NCI-H1105 treated with DMSO at 0.1 percent for 48 hours (cell line): ENCODE measurements at places on chromosomes 13 and 19.

DNA sequence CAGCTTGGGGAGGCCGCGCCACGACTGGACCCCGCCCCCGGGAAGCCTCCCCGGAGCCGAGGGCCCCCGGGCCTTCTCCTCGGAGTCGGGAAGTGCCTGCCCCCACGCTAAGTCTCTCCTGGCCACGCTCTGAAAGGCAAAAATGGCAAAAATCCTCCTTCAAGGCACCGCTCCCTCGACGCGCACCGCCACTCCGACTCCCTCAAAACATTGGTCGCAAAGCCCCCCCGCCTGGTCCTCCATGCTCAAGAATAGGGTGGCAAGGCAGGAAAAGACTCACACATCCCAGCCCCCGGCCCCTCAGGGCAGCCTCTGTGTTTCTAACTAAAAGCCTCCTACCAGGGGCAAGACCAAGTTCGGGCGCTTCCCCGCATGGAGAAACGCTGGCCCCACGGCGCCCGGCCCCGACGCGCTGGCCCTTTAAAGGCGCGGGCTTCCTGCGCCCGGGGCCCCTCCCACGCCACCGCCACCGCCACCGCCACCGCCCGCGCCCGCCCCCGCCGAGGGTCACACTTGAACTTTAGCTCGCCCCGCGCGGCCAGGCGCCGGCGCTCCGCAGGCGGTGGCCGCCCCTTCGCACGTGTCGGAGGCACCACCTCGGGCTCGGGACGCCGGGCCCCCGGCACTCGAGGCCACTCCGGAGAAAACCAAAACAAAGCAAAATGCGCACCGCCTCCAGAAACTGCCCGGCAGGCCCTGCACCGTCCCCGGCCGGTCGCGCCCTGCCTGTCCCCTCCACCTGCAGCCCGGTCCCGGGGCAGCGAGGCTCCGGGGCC lies 1.9 kb downstream of the FOXO1 start:
- no peak for DNase-seq

DNA sequence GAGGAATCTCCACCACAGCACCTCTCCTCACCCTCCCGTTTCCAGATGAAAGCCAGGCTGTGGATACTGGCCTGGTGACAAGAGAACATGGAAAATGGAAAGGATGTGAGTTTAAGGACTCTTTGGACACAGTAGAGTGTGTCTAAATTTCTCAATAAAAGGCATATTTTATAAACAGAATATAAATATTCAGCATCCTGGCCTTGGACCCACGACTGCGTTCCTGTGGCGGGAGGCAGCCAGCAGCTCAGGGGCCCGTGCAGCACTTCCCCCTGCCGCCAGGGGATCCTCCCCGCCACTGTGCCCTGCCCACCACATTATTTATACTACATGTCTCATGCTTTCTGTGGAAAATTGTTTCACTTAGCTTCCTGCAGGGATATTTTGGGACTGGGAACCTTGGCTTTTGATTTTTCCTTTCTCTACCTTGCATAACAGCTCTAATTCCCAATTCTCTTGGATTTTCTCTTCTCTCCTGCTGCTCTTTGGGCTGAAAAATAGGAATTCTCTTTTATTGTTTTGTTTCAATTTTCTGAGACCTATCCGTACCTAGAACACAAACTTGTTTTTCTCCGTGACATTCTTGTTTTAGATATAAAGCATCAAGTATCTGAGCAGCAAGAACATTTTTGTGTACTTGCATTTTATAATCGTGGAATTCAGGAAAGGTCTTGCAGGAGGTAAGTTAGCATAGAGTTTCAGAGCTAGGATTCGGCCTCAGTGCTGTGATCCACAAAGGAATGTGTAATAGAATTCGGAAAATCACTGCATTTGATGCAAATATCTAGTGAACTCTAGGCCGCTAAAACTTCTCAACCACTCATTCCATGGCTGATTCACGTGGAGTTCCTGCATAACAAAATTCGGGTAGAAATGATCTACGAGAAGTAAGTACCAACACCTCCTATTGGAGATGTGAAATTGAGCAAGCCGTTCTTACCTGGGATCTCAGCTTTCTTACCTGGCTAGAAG lies 107.7 kb upstream of the SPATA13 start:
- DNase-seq: no peak

GRCh38 chr13:84500016-84500415 lies 617.7 kb upstream of the SLITRK1 start:
- DNase-seq: no peak

- no peak for DNase-seq
Measured at GRCh38 chr19:3100331-3100730, 6.2 kb downstream of the GNA11 start.

DNA sequence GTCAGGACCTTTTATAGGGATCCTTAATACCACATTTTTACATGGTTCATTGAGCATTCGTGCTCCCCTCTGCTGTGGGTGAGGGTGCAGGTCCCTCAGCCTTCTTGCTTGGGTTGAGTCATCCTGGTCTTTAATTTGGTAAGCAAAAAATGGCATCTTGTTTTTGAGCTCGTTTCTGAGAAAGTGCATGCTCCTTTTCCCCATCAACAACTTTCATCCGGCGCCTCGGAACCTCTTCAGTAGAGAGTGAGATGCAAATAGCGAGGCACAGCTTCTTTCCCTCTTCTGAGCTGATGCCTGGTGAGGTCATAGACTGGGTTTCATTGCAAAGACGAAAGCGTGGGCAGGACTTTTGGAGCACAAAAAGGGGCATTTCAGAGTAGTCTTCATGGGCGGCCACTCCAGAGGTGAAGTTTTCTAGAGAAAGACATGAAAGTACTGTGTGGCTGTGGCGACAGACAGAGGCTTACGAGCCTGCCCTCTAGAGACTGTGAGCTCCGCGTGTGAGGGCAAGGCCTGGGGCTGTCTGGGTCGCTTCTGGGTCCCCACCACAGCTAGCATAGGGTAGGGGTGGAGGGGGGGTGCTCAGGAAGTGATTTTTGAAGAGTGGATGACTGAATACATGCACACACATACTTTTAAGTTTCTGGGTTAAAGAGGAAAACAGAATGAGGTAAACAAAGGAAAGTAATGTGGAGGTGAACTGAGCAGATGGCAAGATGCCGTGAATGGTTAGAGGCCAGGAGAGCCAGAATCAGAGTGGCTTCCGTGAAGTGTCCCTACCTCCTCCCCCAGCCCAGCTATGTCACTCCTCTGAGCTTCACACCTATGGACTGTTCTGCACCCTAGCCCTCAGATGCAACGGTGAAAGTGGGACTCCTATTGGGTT lies 44.3 kb downstream of the BBC3 start:
- no peak for DNase-seq

DNA sequence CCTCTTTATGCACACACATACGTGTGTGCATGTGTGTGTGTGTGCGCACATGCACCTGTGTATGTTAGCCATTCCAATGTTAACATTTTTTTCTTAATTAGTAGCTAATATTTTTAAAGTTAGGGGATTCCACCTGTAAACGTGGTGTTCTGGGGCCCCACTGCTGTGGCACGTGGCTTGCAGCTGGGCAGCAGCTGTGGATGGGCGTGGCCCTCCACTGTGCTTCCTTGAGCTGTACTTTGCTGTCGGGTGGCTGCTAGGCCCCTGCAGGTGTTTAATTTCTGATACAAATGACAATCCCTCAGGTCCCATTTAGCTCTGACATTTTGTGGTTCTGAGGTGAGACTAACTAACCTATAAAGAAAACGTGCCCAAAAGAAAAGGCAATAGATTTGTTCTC lies 58.9 kb upstream of the GJB6 start:
- DNase-seq: no peak

DNA sequence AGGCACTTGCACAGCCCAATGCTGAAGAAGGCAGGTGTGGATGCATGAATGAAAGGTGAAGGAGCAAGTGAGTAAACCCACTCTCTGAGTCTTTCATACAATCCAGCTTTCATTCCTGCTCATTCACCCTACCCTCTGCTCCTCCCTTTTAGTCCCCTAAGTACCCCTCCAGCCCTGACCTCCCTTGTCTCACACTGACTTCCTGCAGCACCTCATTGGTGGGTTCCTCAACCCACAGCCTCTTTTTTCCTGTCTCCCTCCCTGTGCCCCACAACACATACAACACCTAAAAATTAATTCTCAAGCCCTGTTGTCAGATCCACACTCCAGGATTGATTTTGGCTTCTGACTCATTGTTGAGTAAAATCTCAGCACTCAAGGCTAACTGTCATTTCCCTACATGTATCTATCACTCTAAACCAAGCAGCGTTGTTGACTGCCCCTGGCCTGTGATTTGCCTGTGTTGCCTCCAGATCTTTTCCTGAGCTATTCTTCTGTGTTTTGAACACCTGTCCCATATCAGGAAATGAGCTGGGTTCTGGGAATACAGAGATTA lies 177.3 kb upstream of the SERP2 start:
- no peak for DNase-seq

DNA sequence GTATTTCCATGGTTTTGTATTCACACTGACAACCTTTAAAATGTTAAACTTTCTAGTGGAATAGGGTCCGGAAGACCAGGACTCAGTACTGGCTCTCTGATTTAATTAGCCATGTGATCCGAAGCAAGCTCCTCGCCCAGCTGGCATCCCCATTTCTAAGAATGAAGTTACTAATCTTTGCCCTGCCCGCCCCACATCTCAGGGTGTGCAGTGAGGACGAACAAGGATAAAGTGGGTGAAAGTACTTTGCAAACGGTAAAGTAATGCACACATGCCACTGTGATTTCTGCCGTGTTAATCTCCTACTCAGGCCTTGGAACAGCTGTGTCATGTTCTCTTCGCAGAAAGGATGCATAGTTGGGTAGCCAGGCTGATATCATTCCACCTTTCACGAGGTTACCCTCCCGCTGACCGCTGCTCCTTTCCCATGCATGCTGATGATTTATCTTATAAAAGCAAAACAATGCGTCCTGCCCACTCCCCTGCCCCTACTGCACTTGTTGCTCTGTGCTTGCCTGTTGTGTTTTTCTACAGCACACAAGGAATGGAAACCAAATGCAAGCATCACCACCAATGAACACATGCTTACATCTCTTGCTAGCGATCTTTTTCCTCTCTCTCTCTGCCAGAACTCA lies 539.0 kb downstream of the EFNB2 start:
- no peak for DNase-seq

DNA sequence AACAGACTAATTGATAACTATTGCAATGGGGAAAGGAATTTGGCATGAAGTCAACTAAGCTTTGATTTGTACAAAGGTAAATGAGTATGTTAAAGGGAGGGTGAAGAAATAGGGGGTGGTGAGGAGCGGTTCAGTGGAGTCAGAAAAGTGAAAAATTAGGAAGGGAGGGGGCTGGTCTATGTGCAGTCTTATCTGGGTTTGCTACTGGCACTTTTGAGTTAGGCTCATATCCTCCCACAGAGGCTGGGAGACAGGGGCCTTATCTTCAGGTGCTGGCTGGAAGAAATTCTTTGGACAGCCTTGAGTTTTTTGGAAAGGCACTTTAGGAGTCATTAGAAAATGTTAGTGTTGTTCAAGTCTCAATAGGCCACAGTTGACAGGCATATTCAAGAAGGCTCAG lies 11.1 kb downstream of the ZNF302 start:
- DNase-seq: no peak

GRCh38 chr19:13339869-13340268 lies 166.4 kb downstream of the CACNA1A start:
- no peak for DNase-seq

- DNase-seq: no peak
Measured at GRCh38 chr13:110301606-110302553, 5.1 kb downstream of the COL4A1 start.

- no peak for DNase-seq
Measured at GRCh38 chr19:42293540-42293939, 8.4 kb upstream of the PRR19 start.

DNA sequence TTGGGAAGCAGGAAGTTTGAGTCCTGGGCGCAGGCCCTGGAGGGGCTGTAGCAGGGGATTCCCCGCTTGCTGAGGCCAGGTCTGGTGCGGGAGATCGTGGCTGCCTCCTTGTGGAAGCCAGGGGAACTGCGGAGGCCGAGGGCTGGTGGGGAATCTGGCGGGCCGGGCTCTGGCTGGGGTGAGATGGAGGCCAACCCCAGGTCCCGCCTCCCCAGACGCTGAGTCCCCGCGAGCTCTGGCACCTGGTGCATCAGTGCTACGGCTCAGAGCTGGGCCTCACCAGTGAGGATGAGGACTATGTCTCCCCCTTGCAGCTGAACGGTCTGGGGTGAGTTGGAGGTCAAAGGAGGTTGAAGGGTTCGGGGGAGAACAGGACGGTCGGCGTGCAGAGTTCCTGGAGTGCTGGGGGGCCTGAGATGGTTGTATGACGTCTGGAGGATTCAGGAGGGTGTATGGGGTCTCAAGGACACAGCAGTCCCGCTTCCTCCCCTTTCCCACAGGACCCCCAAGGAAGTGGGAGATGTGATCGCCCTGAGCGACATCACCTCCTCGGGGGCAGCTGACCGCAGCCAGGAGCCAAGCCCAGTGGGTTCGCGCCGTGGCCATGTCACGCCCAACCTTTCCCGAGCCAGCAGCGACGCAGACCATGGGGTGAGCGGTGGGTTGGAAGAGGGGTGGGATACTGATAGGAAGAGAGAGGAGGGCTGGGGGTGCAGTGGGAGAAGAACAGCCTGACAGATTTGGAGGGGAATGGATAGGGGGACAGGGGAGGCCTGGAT lies 13.1 kb downstream of the GRAMD1A start:
- no peak for DNase-seq

- DNase-seq: no peak
Measured at GRCh38 chr19:18780631-18781030, 10.5 kb downstream of the COMP start.

GRCh38 chr19:30563691-30564090 lies 191.5 kb downstream of the ZNF536 start:
- DNase-seq: no peak

DNA sequence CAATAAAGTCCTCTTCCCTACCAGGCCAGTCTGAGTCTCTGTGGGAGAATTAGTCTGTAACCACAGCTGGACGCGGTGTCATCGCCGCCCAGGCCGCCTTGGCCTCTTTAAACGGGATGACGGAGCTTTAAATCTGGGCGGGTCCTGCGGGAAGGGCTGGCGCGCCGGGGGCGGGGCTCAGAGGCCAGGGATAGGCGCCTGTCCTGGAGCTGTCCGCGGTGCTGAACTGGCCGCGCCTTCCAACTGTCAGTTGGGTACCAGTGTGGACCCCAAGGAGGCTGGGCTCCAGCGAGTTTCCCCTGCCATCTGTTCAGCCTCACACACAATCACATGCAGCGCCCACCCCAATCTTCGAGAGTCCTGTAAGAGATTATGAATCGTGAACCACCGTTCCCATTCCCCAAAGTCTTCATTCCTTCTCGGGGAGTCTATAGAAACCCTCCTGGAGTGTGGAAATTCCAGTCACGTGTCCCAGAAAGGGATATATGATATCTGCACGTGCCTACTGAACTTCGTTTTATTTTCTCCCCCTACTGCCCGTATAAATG lies 11.5 kb downstream of the APLP1 start:
- peak; percentile 34 for DNase-seq

- DNase-seq: no peak
Measured at GRCh38 chr13:42022336-42022735, 26.1 kb upstream of the DGKH start.

- DNase-seq: no peak
Measured at GRCh38 chr13:37134411-37135041, 29.1 kb upstream of the CSNK1A1L start.

- no peak for DNase-seq
Measured at GRCh38 chr13:82963226-82964099, 918.8 kb downstream of the SLITRK1 start.

DNA sequence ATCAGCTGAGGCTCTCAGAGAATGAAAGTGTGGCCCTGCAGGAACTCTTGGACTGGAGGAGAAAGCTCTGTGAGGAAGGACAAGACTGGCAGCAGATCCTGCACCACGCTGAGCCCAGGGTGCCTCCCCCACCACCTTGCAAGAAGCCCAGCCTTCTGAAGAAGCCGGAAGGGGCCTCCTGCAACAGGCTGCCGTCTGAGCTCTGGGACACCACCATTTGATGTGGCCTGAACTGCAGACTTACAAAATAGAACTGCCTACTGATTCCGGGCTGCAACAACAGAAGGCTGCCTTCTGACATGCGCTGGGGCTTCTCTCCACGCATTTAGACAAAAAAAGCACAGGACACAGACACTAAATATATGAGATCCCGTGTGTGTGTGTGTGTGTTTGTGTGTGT lies 577.2 kb downstream of the MYO16 start:
- DNase-seq: no peak
